ENCODE measurements at places on chromosomes 4 and X.

GRCh38 chrX:69231903-69232302, 66.7 kb upstream of the PJA1 start:
- DNase-seq, result no peak

DNA sequence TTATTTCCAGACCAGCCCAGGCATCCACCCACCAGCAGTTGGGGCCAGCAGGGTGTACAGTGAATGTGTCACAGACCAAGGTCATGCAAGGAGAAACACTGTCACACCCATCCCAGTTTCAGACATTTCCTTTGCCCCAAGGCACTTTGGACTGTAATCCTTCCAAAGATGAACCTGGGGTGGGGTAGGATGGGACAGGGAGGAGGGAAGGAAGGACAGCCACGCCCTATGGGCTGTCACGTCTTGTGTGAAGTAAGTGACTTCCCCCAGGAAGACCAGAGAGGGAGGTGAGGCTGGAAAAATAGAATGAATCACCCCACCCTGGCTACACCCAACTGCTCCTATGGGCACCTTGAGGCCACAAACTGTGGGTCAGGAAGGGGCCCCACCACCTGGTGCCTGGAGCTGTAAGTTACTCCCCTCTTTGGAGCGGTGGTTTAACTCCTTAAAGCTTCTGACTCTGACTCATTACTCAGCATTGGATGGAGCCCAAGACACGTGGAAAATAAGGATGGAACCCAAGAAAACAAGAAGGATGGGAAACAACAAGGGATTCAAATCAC, 349.9 kb upstream of the KLF3 start:
- no peak for DNase-seq

DNA sequence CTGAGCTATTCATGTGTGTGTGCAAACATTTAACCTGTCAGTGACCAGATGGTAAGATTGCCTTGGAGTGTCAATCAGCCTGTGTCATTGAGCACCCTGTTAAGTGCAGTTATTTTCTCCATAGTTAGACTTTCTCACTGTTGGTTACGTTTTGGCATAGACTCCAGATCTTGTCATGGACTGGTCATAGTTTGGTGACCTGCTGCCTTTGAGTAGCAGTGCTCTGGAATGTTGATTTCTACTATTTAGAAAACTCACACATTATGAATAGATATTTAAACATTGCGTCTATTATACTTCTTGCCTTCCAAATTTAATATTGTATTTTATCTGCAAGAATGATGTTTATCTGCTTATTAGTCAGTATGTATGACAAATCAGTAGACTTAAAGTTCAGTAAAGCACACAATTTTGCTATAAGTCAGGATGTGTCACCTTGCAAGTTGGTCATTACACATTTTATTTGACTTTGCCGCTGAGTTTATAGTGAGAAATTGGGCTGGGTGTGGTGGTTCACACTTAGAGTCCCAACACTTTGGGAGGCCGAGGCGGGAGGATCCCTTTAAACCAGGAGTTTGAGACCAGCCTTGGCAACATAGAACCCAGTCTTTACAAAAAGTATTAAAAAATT, 42.4 kb downstream of the KIAA0232 start:
- DNase-seq, result no peak

DNA sequence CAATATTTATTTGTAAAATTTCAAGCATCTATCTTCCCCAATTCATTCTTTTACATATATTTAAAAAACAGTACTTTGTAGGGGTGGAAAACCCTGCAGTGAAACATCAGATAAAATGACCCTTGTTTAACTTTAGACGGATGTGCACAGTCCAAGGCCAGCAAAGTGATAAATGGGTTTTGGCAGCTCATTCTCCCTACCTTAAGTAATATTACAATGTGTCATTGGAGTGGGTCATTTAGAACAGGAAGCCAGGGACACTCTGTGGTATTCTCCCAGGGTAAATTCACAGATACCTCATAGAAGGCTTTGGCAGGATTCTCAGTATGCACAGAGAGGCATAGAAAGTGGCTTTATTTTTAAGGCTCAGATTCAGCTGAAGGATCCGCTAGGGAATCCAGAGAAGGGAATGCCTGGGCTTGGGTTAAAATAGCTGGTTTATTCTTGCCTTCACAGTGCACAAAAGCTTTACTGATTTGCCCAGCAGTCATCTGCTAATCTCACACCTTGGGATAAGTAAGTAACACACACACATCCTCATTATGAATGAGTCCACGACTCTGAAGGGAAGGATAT, 206.7 kb downstream of the RASL11B start:
- DNase-seq, result no peak

GRCh38 chr4:4560136-4560535, 18.3 kb upstream of the STX18 start:
- no peak for DNase-seq

DNA sequence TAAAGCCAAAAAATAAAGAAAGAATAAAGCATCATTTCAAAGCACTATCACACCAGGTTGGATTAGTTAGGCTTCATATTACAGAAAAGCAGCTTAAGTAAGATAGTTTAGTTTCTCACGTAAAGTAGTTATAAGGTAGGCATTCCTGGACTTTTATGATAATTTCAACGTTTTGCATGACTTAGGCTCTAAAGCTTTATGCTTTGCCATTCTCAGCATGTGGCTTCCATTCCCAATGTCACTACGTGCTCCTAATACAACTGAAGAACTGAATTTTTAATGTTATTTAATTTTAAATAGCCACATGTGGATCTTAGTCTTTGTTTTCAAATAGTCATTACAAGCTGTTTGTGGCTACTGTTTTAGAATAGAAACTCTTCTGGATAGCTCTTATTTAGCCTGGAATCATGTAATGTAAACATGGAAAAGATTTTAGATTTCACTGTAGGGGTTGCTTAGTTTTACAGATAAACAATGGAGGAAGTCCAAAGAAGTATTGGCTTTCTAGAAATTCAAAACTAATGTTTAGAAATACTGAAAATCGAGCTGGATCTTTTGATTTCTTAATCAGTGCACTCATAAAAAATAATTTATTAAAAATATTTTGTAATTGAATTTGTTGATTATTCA, 710.0 kb downstream of the IL1RAPL1 start:
- no peak for DNase-seq

DNA sequence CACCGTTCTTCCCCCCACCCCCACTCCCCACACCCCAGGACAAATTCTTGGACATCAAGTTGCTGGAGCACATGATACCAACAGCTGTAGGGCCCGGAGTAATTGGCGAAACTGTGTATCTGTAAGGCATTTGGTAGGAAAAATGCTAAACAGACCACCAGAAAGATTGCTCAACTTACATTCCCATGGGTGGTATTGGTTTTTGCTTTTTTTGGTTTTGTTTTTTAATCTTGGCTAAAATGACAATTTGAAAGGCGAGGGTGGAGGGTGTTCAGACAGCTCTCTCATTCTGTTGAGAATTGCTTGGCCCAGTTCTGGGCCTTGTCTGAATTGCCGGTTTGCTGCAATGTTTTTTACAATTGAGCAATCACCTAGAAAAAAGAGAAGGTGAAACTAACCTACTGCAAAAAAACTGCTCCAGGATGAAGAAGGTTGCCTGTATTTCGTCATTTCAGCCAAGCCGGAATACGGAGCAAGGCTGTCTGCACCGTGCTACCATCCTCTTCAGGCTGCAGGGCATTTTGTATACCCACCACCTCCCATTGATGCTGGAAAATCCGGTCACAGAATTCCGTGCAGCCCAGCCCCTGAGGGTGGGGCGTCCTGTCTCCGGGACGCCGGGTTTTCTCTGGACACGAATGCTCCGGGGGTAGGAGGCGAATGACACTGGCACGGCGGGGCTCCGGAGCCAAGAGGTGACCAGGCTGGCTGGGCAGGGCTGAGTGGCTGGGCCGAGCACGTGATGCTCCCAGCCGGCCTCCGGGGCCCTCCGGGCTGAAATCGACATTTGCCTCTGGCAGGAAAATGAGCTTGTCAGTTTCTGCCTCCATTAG, at the start of gene CLCN4:
TSS of gene CLCN4 (plus strand) at position 777 of the 833 bp plus-strand sequence. CDS start 28,058 bp downstream, outside the sequence.
- DNase-seq, result no peak
